ENCODE measurements at places on chromosomes 6 and 20.

GRCh38 chr6:34696189-34696738, 303 bp downstream of the ILRUN start:
- DNase-seq: no peak

- no peak for DNase-seq
Observed at GRCh38 chr6:56848105-56848504, 106.8 kb upstream of the BEND6 start.

DNA sequence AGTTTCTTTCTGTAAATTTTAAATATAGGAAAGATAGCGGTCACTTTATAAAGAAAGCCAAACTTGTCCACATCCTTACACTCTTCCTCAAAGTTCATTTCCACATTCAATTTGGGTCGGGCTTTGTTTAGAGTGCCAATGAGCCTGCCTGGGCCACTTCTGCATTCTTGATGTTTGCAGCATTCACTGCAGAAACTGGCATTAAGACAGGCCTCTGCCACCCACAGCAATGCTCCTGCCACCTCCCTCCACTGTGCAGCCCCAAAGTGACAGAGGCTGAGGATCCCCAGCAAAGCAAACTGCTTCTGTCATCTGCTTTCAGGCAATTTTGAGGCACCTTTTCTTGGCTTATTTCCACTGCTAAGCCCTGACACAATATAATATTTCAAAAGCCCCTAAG, 61.2 kb downstream of the TNFAIP3 start:
- DNase-seq: no peak

GRCh38 chr6:1596088-1596852, 13.4 kb upstream of the FOXC1 start:
- peak; percentile 86 for DNase-seq

GRCh38 chr20:23160536-23161243, 74.6 kb upstream of the CD93 start:
- peak; percentile 24 for DNase-seq

- DNase-seq: no peak
Observed at GRCh38 chr6:126890055-126890454, 228.4 kb upstream of the RSPO3 start.

- no peak for DNase-seq
Observed at GRCh38 chr6:170082531-170083187, 208.2 kb downstream of the DLL1 start.

- no peak for DNase-seq
Observed at GRCh38 chr6:162119341-162119740, 608.2 kb downstream of the PRKN start.

- DNase-seq: peak; percentile 84
Observed at GRCh38 chr6:17393892-17394631, 667 bp downstream of the CAP2 start.

Data from AG08396 (cell line).